ENCODE measurements at places on chromosomes 3 and 15.

- DNase-seq, result no peak
These were observed 304.3 kb downstream of the ZIC1 start for GRCh38 chr3:147713234-147714133.

DNA sequence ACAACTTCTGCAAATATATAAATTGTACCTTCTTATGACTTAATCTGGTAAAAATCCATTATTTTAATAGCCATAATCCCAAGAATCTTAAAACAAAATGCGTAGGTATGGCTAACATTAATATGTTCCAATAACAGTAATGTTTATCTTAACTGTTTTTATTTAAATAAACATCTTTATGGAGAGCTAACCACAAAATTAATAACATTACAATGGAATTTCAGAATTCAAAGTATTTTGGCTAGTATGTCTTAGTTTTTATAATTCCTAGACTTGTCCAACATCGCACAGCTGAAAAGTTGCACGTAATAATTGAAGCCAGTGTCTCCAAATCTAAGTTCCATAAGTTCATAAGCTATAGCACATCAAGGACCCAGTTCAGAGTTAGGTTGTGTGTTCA is 47.6 kb downstream of the ANKRD28 start:
- no peak for DNase-seq

DNA sequence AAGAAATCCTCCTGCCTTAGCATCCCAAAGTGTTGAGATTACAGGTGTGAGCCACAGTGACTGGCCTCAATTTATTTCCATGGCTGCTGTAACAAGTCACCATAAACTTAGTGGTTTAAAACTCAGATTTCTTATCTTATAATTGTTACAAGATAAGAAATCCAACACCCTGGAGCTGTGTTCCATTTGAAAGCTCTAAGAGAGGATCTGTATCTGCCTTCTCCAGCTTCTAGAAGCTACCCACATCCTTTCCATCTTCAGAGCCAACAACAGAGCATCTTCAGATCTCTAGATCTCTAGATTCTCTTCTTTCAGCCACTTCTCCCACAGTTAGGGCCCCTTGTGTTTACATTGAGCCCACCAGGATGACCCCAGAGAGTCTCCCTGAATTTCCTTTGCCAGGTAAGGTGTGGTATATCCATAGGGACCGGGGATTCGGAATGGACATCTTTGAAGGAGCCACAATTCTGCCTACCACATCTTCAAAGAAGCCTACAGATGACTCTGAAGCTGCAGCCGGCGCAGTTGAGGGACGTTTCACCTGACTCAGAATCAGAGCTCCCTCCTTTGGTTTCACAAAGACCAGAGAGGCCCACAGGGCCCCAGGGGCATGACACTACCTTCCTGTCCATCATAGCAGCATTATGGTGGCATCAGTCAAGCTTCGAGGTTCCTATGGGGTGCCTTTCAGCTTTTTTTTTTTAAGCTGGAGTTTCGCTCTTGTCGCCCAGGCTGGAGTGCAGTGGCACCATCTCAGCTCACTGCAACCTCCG is 87.0 kb upstream of the IGF1R start:
- DNase-seq, result no peak

GRCh38 chr3:135238236-135238830 is 443.3 kb downstream of the EPHB1 start:
- DNase-seq, result no peak

DNA sequence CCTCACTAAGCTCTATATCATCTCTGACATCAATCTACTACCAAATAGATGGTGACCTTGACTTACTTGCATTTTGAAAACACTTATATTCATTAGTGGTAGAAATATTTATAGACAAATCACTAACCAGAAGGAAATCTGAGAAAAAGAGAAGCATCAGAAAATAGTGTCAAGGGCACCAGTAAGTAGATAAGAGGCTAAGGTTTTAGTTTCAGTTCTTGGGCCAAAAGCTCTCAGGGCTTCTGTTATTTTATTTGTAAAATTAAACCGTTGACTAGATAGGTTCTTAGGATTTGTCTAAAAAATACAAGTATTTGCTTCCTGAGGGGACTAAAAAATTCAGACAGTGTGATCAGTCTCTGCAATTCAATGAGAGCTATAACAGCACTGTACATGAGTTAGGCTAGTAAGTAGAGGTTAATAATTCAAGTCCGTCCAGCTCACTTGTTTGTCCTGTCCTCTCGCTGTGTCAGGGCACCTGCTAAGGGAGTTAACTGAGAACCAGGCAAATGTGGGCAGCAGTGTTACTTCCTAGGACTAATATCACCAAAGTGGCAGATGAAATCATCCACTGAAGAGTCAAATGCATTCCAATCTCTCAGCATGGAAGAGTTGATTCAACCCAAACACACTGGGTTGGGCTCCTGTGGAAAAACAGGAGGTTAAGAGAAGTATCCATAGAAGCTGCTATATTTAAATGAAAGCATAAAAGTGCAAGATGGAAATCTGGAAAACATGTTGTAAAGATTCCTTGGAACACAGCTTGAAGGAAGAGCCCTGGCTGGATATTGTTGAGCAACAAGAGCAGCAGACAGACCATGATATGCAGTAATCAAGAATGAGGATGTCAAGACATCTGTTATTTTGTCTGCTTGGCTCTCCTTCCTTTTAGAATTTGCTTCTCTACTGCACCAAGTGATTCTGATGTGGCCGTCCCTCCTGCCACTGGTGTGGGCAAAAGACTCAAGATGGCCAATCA is 134.9 kb upstream of the ZBTB20 start:
- DNase-seq, result no peak

DNA sequence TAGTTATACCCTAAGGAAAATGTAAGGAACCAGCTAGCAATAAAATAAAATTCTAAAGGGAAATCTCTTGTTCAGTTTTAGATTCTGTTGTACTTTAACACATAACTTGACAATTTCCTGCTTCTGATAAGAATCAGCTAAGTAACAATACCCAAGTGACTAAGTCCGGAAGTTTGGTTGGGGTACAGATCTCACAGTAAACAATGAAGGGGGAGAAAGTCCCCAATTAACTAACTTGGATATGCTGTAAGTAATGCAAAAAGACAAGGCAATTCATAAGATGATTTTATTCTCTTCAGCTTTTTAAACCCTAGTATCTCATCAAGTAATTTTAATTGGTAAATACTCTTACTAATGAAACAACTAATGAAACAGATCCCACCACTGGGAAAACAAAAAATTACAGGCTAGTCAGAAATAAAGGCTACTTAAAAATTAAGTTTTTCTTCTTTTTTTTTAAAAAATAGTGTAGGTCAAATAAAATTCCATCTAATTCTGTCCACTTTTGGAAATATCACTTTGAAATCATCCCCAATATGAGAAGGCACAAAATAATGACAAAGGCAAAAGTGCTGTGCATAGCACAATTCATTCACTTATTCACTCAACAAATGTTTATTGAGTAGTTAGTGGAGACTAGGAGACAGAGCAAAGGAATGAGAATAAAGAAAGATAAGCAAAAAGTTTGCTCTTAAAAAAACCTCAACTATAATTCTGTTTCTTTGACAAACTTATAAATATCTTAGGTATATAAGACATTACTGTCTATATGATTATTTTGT is 37.8 kb upstream of the IL20RB start:
- no peak for DNase-seq

GRCh38 chr3:121948641-121949040 is 54.4 kb downstream of the SLC15A2 start:
- DNase-seq, result no peak

- DNase-seq, result no peak
These were observed 229.1 kb upstream of the IGF1R start for GRCh38 chr15:98419173-98419780.

- DNase-seq, result no peak
These were observed 128.1 kb downstream of the IQCH start for GRCh38 chr15:67382723-67383122.

- DNase-seq, result no peak
These were observed 135.4 kb downstream of the ATG7 start for GRCh38 chr3:11407644-11408043.

- DNase-seq, result no peak
These were observed 212.5 kb downstream of the FMN1 start for GRCh38 chr15:32982001-32982400.

DNA sequence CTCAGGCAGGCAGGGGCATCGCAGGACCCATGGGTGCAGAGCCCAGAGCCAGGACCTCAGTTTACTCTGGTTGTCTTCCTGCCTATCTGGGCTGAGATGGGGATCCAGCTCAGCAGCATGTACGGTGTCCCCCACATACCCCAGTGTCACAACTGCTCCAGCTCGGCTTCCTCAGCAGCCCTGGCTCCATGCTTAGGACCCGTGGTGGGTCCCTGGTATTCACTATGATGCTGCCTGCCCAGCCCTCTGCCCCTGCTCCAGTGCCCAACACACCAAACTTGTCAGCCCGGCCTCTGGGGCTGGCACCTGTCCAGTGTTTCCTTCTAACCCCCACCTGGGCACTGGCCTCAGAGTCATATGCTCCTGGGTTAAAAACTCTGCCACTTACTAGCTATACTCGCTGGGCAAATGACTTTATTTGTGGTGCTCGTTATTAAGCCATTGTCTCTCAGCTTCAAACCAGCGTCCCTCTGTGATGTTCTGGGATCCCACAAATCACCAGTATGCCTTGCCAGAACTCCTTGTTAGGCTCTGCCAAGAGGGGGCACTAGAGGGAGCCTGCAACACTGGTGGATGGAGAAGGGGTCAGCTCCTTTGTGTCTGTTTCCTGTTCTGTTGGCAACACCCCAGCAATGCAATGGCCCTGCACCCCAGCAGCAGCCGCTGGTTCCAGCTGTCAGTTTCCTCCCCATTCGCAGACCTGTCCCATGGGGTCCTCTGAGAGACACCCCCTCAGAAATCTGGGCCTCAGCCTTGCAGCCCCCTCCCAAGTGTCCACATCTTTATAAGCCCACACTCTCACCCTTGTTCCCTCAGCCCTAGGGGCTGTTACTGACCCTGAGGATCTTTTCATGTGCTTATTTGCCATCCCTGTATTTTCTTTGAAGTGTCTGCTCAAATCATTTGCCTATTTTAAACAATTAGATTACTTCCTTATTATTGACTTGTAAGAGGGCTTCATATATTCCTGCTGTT is 24.1 kb upstream of the MRPS22 start:
- no peak for DNase-seq

GRCh38 chr3:61233746-61234145 is 17.5 kb downstream of the FHIT start:
- DNase-seq, result no peak

DNA sequence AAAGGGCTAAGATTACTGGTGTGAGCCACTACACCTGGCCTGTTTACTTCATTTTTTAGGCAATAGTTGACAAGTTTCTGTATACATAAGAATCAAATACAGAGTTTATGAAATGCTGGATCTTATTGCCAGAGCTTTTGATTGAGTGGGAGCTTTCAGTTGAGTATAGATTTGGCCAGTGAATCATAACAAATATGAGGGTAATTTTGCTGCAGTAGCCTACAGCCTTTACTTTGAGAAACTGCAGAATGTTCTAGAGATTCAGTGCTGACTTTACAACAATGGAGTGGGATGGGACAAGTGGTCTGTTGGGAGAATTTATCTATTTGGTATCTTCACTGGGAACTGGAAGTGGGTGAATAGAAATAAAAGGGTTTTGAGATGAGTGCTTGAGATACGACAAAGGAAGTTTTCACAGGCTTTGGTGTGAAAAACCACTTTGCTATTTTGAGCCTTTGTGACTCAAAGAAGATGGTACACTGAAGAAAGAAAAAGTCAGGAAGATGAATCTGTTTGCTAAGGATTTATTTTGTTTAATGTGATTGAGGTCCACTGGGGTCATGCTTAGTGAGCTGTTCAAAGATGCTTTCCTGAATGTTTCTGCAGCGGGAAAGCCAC is 227.8 kb downstream of the UBE2E2 start:
- no peak for DNase-seq

GRCh38 chr15:71203586-71204474 is 88.6 kb downstream of the THSD4 start:
- DNase-seq, result no peak

DNA sequence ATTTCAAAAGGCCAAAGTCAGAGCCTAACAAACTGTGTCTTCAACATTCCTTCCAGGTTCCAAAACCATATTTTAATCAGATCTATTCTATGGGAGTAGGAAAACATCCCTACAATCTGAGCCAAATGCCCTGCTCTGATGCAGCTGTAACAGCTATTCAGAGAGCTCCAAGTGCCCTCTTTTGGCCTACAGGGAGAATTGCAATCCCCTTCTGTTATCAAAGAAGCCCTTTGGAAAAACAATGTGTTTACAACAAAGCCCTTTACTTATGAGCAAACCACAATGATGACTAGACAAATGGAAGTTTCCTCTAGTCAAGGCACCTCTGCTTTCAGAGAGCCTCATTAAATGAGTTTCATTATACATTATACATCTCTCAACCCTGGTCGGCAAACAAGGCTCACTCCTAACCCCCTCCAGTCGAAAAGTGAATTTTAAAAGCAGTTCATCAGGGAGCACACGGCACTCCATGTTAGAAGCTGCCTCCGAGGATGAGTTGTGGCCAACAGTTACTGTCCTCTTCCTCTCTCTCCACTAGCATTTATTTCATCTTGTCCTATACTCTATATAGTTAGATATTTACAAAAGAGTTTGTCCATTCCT is 42.6 kb upstream of the TMCO5A start:
- no peak for DNase-seq

- DNase-seq, result no peak
These were observed 33.8 kb upstream of the RYK start for GRCh38 chr3:134284438-134284837.

DNA sequence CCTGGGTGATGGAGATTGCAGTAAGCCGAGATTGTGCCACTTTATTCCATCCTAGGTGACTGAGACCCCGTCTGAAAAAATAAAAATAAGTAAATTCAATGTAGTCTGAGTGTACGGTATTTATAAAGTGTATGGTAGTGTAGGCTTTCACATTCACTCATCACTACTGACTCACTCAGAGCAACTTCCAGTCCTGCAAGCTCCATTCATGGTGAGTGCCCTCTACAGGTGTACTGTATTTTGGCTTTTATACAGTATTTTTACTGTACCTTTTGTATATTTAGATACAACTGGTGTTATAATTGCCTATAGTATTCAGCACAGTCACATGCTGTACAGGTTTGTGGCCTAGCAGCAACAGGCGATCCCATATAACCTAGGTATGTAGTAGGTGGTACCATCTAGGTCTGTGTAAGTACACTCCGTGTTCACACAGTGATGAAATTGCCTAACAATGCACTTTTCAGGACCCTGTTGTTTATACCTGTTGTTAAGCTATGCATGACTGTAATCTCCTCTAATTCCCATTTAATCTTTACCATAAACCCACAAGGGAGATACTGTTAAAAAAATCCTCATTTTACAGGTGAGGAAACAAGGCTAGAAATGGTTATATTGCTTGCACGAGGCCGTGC is 19.3 kb downstream of the CACNA1D start:
- DNase-seq, result no peak

DNA sequence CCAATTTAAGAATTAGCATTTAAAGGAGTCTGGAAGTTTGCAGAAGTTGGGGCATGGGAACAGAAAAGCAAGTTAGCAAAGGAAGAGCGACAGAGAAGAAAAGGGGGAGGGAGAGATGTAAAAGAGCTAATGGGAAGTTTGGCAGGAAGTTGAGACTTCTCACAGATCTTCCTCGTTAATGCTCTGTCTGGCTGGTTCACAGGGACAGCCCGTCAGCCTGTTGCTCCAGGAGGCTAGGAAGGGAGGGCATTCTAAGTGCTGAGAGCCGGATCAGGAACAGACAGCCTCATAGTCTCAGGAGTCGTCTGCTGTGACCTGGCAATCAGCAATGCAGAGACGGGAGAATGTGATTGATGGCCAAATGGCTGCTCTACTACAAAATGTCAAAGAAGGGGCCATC is 150.3 kb downstream of the AGBL1 start:
- no peak for DNase-seq

GRCh38 chr3:47747558-47747957 is 34.1 kb downstream of the SMARCC1 start:
- no peak for DNase-seq

Measured in activated naive CD4-positive, alpha-beta T cell (primary cell).